Activated T-cell treated with anti-CD3 and anti-CD28 coated beads, Interleukin-2, amount 50 U/mL, for 48 hours (primary cell): ENCODE measurements at places on chromosomes 1 and 21.

DNA sequence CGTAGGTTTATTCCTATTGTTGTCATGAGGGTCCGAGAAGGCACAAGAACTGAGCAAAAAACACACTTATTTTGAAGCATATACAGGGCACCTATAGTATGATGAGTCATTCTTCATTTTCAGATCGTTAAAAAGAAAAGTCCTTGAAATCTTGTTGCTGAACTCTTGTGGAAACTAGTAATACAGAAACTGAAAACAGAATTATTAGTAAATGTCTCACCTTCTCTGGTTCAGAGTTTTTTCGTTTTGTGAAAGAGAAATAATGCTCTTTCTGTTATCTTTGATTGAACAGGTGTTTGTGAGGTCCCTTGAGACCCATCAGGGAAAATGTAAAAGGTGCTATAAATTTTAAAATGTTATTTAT, 102.0 kb upstream of the COA6 start:
- no peak for DNase-seq

DNA sequence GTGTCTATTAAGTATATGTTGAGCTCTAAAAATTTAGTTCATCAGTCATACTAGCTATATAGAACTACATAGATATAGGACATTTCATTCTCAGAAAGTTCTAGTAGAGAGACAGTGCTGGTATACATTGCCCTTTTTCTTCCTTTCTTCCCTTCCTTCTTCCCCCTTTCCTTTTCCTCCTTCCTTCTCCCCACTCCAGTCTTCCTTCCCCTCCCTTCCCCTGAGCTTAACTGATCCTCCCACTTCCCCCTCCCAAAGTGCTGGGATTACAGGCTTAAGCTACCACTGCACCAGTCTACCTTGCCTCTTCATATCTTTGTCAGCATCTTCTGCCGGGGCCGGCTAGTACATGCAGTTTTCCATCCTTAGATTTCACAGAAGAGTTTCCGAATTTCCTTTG, 12.1 kb downstream of the THRAP3 start:
- DNase-seq: no peak

- DNase-seq: no peak
Measured at GRCh38 chr1:214002060-214002459, 14.3 kb downstream of the PROX1 start.

DNA sequence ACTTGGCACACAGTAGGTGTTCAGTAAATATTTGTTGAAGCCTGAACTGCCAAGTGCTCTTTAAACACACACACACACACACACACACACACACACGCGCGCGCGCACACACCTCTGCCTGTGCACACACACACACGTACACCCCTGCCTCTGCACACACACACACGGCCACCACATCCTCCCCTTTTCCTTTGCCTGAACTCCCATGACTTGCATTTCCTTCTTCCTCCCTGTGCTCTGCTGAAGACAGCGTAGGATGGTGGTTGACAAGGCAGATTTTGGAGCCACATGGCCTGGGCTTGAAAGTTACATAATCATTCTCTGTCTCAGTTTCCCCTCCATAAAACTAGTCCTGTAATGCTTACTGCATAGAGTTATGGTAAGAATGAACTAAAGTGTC, 712.3 kb downstream of the PTPRU start:
- DNase-seq: no peak

DNA sequence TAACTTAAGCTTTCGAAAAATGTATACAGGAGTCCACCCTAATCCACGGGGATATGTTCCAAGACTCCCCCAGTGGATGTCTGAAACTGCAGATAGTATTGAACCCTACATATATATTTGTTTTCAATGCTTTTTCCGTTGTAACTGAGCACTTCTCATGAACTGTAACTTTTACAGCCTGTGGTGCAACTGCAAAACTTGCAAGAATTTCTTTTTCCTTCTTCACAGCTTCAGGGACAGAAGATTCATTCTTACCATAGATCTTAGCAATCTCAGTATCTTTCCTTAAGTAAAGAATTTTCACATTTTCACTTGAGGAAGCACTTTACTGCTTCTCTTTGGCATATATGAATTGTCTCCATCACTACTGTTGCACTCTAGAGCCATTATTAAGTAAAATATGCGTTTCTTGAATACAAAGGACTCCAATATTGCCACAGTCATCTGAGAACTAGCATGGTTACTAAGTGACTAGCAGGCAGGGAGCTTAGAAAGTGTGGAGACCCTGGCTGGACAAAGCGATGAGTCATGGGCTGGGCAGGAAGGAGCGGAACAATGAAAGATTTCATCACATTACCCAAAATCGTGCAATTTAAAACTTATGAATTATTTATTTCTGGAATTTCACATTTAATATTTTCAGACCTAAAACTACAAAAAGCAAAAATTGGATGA, 14.1 kb downstream of the DPYD start:
- no peak for DNase-seq

DNA sequence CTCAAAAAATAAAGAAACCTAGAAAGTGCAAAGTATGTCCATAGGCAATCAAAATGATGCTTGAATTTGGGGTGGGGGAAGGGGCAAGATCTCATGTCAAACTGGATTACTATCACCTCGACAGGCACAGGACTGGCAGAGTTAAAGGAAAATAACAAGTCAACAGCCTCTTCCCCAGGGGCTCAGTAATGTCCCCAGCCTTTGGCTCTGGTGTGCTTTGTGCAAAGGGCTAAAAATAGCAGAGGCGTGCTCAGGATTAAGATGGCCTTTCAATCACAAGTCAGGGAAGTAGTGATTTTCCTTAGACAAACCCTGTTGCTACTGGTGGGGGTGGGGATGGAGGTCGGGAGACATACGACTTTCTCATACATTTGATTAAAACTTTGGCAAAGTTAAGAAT, 63.5 kb upstream of the OLIG2 start:
- no peak for DNase-seq

GRCh38 chr1:68233202-68233601, 879 bp upstream of the WLS start:
- no peak for DNase-seq

- no peak for DNase-seq
Measured at GRCh38 chr1:242242983-242243382, 244.1 kb upstream of the MAP1LC3C start.

DNA sequence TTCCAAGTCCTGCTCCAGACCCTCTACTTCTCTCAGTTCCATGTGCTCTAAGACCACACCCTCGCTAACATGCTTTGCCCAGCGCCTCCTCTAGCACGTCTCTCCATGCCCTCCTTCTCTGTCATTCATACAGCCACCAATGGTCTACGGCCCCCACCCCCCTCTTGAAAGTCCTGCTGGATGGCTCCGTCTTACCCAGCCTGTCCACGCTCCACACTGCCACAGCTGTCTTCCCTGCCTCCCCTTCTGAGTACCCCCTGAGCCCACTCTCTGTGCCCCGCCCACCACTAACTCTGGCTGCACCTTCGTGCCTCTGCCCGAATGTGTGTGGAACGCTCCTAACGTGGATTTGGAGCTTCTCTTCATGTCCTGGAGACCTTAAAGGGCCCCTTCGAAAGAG, 244.6 kb downstream of the TRABD2B start:
- no peak for DNase-seq

GRCh38 chr1:110639724-110640386, 33.7 kb upstream of the KCNA2 start:
- DNase-seq: no peak

GRCh38 chr1:53944469-53945182, 873 bp downstream of the IFT25 start:
- DNase-seq: peak; percentile 34

GRCh38 chr1:82220754-82221153, 420.0 kb downstream of the ADGRL2 start:
- no peak for DNase-seq

DNA sequence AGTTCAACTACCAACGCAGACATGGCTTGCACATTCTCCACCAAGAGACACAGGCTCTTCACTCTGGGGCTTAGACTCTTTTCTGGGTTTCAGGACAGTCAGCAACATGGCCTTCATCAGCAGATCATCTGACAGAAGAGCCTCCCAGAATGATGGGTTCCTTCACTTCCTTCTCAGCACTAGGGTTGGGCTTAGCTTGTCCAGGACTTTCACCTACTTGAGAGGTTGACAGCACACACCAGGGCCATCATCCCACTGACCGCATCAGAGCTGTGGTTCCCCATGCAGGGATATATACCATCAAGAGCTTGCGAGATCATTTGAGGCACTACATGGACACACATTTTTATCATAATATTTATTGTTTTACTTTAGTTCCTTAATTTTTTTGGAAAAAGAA, 10.4 kb upstream of the NCF2 start:
- no peak for DNase-seq

- no peak for DNase-seq
Measured at GRCh38 chr1:8293118-8293517, 24.8 kb upstream of the SLC45A1 start.

- no peak for DNase-seq
Measured at GRCh38 chr1:217333939-217334338, 297.0 kb downstream of the GPATCH2 start.

GRCh38 chr1:212630158-212630900, 21.8 kb downstream of the ATF3 start:
- DNase-seq: peak; percentile 80

DNA sequence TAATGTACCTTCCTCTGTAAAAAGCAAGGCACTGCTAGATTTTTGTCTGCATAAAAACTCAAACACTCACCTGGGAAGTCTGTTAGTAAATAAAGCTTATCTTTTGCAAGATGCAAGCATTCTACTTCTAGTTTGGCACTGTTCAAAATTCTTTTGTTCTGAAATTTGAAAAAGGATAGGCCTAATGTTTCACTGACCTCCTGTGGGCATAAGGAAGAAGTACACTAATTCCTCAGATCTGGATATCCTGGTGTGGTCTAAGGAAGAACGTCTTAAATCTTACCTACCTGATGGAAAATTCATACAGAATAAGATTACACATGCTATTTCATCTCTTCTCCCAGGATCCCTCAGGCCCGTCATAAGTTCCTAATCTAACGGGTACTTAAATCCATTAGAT, 93.5 kb upstream of the CAMK1G start:
- DNase-seq: no peak

DNA sequence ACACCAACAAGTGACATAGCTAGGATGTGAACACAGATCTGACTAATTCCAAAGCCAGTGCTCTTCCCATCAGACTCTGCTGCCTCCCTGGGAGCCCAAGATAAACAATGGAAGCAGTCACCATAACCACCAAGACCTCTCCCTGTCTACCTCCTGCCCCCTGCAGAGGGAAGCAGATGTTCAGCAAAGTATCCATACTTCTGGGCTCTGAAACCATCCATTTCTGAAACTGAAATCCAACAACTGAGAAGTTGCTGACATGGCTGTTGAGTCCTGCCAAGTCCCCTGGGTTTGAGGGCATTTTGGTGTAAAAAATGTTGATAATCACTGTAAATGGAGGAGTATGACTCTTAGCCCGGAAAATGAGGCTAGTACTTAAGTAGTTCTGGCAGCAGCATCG, 102.1 kb downstream of the TYW3 start:
- no peak for DNase-seq

- no peak for DNase-seq
Measured at GRCh38 chr1:116694524-116694923, 27.0 kb upstream of the IGSF3 start.

GRCh38 chr1:147494998-147495580, 46.2 kb upstream of the BCL9 start:
- DNase-seq: peak; percentile 67

- no peak for DNase-seq
Measured at GRCh38 chr1:116335850-116336624, 37.0 kb upstream of the ATP1A1 start.

- no peak for DNase-seq
Measured at GRCh38 chr1:162823231-162823630, 32.7 kb downstream of the HSD17B7 start.
